ENCODE measurements at places on chromosomes 7 and 10.

DNA sequence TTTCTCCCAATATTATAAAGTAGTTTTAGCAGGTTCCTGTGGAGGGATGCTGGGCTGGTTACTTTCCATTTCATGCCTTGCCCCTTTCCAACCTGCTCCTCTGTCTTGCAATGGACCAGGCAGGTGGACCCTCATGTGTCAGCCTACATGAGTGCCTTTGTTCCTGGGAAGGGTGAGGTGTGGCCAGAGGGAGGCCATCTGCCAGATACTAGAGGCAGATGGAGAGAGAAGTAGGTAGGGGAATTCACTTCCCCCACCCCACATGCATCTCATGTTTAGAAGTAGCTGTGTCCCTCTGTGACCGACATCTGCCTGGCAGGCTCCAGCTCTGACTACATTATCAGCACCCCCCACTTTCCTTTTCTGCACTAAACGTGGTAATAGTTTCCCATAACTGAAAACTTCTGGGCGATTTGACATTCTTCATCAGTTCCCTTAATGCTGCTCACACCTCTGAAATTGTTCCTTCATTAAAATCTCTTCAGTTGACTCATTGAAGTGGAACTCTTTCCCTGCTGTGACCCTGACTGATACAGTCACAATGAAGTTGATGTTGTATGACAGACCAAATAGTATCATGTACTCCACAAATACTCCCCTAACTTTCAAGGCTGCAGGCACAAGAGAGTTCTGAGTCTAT is 396.3 kb upstream of the FZD8 start:
- H3K4me3 ChIP-seq = no peak overlapping the region
- no peaks in the 10 kb centered on the region for H3K36me3 ChIP-seq
- no peaks in the 10 kb centered on the region for H3K4me1 ChIP-seq
- DNase-seq = no peak

DNA sequence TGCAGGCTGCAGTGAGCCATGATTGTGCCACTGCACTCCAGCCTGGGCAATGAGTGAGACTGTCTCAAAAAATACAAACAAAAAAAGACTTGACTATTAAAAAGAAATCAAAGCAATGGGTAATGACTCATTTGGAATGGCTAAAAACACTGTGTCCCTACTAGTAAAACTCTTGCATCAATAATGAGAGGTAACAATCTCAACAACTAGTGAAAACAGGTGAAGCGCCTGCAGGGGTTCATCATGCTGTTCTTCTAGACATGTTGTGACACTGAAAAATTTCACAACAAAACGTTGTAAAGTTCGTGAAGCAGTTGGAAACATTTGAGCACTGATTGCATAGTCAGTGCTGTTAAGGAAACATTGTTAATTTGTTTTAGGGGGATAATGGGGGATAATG is 26.9 kb upstream of the SLC29A4 start:
- no peaks in the 10 kb centered on the region for H3K4me1 ChIP-seq
- no peak overlapping the region for H3K4me3 ChIP-seq
- no peak for DNase-seq

DNA sequence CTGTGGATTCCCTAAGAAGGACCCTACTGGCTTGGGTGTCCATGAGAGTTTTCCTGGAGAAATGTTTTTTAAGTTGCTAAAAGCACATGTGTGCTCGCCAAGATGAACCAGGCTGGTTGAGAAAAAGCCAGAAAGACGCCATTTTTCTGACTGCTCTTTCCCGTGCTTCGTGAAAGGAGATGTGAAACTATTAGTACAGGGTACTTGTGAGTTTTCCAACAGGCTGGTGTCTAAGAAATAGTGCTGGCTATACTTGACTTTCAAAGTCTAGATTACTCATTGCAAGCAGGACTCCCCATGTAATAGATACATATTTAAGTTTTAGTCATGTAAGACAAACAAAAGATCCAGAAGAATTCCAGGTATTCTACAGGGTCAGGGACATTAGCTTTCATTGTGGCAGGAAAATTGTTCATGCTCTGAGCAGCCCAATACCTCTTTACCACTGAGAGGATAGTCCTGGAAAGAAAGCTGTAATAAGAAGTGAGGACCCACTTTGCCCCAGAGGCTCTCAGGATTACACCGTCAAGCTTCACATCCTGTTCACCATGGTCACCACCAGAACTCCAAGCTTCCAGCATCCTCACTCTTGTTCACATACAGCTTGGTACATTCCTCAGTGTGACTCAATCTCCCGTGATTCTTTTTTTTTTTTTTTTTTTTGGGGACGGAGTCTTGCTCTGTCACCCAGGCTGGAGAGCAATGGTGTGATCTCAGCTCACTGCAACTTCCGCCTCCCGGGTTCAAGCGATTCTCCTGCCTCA is 43.8 kb upstream of the ICA1 start:
- H3K36me3 ChIP-seq = no peaks in the 10 kb centered on the region
- H3K4me3 ChIP-seq = no peak overlapping the region
- H3K4me1 ChIP-seq = no peaks in the 10 kb centered on the region
- H3K27ac ChIP-seq = no peak overlapping the region

DNA sequence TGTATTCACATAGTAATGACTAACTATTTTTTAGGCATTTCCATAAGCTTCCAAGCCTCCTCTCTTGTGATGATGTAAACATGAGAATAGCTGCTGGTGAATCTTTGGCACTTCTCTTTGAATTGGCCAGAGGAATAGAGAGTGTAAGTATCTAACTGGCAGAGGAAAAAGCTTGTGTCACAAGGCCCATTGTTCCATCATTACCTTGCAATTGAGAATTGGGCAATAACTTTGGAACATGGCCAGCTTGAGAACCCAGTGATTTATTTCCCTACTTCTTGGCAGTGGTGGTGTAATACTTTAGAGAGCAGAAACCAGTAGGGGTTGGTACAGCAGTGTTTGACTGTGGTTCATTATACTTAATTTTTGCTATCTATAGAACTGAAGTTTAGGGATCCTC is 12.0 kb downstream of the IFRD1 start:
- no peak overlapping the region for H3K27ac ChIP-seq
- DNase-seq = no peak
- H3K4me3 ChIP-seq = no peak overlapping the region
- peaks cover 2% of the 10 kb centered on the region for H3K4me1 ChIP-seq
- no peaks in the 10 kb centered on the region for H3K27me3 ChIP-seq
- peaks cover 68% of the 10 kb centered on the region for H3K36me3 ChIP-seq

DNA sequence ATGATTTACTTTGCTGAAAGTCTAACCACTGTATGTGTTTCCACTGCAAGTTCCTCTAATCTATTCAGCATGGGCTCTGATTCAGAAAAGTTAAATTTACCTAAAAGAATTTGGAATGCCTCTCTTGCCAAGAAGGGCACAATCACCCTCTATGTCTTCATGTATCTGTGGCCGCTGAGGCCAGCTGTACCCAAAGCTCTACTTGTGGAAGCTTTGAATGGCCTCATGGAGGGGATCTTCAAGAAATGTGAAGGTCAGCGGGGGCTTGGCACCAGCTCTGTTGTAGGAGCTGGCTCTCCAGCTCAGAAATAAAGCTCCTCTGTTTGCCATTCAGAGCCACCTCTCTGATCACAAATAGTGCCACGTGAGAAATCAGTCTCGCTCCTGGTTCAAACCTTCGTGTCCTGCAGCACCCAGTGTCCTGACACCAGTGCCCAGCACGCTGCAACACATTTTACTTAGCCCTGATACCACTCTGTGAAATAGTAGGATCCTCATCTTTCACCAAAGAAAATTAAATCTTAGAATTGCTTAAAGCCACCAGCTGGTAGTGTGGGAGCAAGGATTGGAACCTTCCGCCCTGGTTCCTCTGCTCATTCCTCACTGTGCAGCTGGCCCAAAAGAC is 61.1 kb downstream of the PKD1L1 start:
- H3K4me1 ChIP-seq = peaks cover 6% of the 10 kb centered on the region
- DNase-seq = no peak
- H3K27ac ChIP-seq = no peak overlapping the region
- H3K4me3 ChIP-seq = no peak overlapping the region
- H3K27me3 ChIP-seq = no peaks in the 10 kb centered on the region
- no peaks in the 10 kb centered on the region for H3K36me3 ChIP-seq

DNA sequence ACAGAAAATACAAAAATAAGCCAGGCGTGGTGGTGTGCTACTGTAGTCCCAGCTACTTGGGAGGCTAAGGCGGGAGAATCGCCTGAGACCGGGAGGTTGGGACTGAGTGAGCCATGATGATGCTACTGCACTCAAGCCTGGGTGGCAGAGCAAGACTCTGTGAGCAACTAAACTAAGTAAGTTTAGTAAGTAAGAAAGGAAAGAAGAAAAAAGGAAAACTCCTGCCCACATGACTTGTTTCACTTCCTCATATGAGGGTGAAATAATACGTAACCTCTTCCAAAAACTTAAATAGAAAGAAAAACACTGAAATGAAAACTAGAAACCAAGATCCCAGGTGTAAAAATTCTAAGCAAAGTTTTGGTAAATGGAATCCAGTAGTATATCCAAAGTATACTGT is 79.6 kb downstream of the LARP4B start:
- peaks cover 80% of the 10 kb centered on the region for H3K36me3 ChIP-seq
- H3K4me1 ChIP-seq = peaks cover 30% of the 10 kb centered on the region
- no peak for DNase-seq
- no peak overlapping the region for H3K4me3 ChIP-seq

DNA sequence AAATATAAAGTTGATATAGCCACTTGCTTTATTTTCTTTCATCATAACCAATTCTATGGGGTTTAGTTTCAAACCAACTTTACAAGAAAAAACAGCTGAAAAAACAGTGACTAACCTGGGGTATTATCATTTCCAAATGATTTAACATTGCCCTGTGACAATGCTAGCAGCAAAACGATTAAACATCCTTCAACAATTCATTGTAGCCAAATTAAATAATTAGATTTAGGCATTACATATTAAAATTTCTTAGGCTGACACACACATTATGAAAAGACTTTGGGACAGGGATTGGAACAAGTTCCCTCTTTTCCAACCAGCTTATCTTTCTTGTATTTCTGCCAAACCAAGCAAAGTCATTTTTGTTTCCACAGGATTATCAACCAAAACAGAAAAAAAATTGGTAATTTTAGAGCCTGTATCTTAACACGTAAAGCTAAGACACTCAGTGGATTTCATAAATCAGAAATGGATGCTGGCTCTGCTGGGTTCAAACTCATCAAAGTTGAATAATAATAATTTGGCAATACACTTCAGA is 84.0 kb downstream of the SEMA3D start:
- H3K4me1 ChIP-seq = no peaks in the 10 kb centered on the region
- no peak for DNase-seq
- no peaks in the 10 kb centered on the region for H3K36me3 ChIP-seq
- no peak overlapping the region for H3K27ac ChIP-seq

GRCh38 chr7:147595042-147595441 is 995.5 kb upstream of the C7orf33 start:
- H3K4me3 ChIP-seq = no peak overlapping the region
- DNase-seq = no peak
- H3K27ac ChIP-seq = no peak overlapping the region
- H3K27me3 ChIP-seq = no peaks in the 10 kb centered on the region
- no peaks in the 10 kb centered on the region for H3K36me3 ChIP-seq
- H3K4me1 ChIP-seq = no peaks in the 10 kb centered on the region

DNA sequence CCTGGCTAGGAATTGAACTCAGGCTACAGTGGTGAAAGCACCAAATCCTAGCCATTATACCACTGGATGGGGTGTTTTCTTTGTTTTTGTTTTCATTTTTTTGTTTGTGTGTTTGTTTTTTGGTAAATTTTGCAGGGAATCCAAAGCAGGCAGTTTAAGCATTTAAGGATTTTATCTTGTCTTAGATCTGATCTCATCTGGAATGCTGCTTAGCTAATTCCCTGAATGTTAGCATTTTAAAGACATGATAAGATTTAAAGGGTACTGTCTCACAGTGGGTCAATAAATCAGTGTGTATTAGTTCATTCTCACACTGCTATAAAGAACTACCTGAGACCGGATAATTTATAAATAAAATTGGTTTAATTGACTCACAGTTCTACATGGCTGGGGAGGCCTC is 5.6 kb upstream of the MKLN1 start:
- H3K27me3 ChIP-seq = peaks cover 4% of the 10 kb centered on the region
- H3K36me3 ChIP-seq = peaks cover 2% of the 10 kb centered on the region
- no peak overlapping the region for H3K27ac ChIP-seq
- H3K4me3 ChIP-seq = no peak overlapping the region
- no peak for DNase-seq

DNA sequence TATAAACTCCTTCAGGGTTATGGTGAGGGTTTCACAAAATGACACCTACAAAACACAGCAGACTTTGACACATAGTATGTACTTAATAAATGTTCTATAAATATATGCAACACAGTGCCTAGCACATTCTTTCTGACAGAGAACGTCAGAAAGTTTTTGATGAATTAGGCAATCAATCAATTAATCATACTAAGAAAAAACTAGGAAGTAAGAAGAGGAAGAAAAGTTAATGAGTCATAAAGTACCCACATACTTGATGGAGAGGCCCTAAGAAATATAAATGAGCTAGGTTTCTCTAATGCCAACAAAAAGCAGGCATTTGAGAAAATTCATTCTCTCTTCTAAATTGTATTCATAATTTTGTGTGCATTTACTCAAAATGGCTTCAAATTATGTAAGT is 192.7 kb upstream of the VWC2 start:
- no peak overlapping the region for H3K27ac ChIP-seq
- H3K36me3 ChIP-seq = no peaks in the 10 kb centered on the region
- no peak overlapping the region for H3K4me3 ChIP-seq
- no peak for DNase-seq
- no peaks in the 10 kb centered on the region for H3K27me3 ChIP-seq

- H3K4me1 ChIP-seq = peaks cover 61% of the 10 kb centered on the region
- H3K27me3 ChIP-seq = no peaks in the 10 kb centered on the region
- H3K27ac ChIP-seq = no peak overlapping the region
- peaks cover 47% of the 10 kb centered on the region for H3K36me3 ChIP-seq
These were observed 950 bp upstream of the GCC1 start for GRCh38 chr7:127586346-127586745.

- no peaks in the 10 kb centered on the region for H3K36me3 ChIP-seq
- no peak for DNase-seq
- no peak overlapping the region for H3K4me3 ChIP-seq
- no peaks in the 10 kb centered on the region for H3K4me1 ChIP-seq
These were observed 172.5 kb downstream of the PRKAG2 start for GRCh38 chr7:151704299-151704959.

GRCh38 chr7:149449897-149450296 is 11.0 kb downstream of the ZNF777 start:
- H3K36me3 ChIP-seq = peaks cover 48% of the 10 kb centered on the region
- H3K4me1 ChIP-seq = peaks cover 4% of the 10 kb centered on the region
- no peak overlapping the region for H3K27ac ChIP-seq
- H3K4me3 ChIP-seq = no peak overlapping the region
- DNase-seq = no peak

GRCh38 chr7:4134204-4134603 is 547.9 kb upstream of the FOXK1 start:
- no peaks in the 10 kb centered on the region for H3K36me3 ChIP-seq
- H3K27me3 ChIP-seq = no peaks in the 10 kb centered on the region

- H3K4me3 ChIP-seq = peak overlapping the region; percentile 67
- H3K27me3 ChIP-seq = no peaks in the 10 kb centered on the region
- peak overlapping the region; percentile 93 for H3K27ac ChIP-seq
- peak; percentile 80 for DNase-seq
These were observed 4.5 kb downstream of the STAM start for GRCh38 chr10:17648243-17649035.

Data from activated CD4-positive, alpha-beta memory T cell treated with anti-CD3 and anti-CD28 coated beads, Interleukin-2, amount 10 ng/mL, durations not matched to agents 7 days and 5 days (primary cell).